ENCODE measurements at places on chromosomes 7 and 10.

DNA sequence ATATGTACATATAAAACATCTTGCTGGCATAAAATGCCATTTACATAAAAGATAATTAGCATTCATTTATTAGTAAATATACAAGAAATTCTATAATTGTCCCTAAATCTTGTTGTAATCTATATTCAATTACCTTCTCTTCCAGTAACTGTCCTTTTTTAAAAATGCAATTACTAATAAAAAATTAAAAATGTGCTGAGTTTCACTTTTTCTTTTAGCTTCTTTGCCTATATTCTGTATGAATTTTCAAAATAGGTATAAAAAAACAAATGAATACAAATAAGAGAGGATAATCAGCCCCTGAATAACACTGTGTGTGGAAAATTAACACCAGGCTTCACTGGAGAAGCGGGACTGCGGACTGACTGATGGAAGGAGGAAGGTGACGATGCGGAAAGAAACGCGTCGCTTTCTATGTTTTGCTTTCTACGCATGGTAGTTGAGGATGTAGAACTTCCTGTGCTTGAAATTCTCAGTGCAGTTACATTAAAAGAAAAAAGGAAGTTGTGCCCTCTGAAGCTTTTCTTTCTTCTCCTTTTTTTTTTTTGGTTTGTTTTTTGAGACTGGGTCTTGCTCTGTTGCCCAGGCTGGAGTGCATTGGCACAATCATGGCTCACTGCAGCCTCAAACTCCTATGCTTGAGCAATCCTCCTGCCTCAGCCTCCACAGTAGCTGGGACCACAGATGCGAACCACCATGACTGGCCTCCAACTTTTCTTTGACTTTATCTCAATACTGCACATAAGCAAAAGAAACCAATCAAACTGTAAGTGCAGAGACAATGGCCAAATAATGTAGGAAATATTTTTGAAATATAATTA is 7.4 kb upstream of the ZMYND11 start:
- peak; percentile 87 for DNase-seq

DNA sequence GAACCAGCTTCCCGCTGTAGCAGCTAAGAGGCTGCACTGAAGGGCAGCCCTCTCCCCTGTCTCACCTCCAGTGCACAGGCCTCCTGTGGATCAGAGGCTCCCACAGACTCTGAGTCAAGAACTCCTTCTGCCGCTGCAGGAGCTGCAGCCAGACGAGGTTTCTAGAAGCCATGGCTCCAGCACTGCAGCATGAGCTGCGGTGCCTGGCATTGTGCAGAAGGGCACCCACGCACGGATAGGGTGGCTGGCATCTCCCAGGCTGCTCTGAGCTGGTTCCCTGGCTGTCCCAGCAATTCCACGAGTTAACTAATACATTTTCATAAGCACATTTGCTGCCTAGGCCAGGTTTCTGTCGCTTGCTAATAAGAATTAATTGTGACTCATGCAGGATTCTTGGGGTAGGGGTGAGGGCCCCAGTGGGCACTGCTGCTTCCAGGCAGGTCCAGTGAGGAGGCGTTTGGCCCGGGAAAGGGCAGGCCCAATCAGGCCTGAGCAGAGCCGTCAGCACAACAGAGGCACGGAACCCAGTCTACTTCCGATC is 594.2 kb downstream of the DNAJB6 start:
- no peak for DNase-seq

DNA sequence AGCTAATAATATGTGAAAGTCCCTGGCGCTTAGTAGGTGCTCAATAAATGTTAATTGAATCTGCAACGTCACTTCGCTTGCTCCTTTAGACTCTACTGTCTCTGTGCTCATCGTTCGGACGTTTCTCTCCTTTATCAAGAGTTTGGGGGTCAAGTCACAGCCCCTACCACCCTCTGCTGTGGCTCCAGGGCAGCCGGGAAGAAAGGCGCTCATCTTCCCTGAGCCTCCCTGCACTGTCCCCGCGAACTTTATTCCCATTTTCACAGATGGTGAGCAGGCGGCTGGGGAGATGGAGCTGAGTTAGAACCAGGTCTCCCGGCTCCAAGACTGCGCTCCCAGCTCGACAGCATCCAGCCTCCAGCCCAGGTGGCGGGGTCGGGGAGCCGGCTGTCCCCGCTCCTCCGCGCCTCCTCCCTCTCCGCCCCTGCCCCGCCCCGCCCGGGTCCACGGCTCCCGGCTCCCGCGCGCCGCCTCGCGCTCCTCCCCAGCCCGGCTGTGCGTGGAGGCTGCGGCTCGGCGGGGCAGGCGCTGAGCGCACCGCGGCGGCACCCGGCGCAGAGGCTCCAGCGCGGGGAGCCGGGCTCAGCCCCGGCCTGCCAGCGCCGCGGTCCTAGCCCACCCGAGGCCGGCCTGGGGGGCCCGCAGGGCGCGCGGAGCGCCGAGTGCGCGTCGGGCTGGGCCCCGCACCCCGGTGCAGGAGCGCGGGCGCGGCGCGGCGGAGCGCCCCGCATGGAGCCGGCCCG is at the start of gene CLEC2L:
Gene CLEC2L, plus strand, starts transcription at position 487 of the 743 bp plus-strand sequence. Its CDS starts 243 bp downstream, at position 730.
- DNase-seq: no peak

GRCh38 chr7:960269-960871 is 5.9 kb upstream of the ADAP1 start:
- no peak for DNase-seq

DNA sequence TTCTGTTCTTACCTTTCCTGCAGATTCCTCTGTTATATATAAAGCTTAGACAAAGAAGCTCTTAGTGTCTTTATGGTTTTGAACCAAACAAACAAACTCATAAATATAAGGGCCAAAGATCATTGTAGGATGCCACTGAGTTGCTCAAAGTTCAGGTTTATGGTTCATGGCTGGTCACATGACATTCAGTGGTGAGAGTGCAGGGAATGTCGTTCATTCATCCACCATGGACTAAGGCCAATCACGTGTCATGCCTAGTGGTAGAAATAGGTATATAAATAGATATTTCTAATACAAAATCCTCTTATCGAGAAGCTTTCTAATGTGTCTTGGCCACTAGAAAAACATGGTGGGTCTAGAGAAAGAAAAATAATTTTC is 119.4 kb downstream of the GATA3 start:
- no peak for DNase-seq
